Activated CD4-positive, alpha-beta memory T cell treated with anti-CD3 and anti-CD28 coated beads, Interleukin-2, amount 10 ng/mL, durations not matched to agents 7 days and 5 days (primary cell): ENCODE measurements at places on chromosomes 7 and 10.

GRCh38 chr10:5508161-5508604, 8.8 kb upstream of the CALML5 start:
- H3K27me3 ChIP-seq = peaks cover 7% of the 10 kb centered on the region
- no peaks in the 10 kb centered on the region for H3K36me3 ChIP-seq
- peaks cover 1% of the 10 kb centered on the region for H3K4me1 ChIP-seq
- no peak overlapping the region for H3K27ac ChIP-seq
- H3K4me3 ChIP-seq = no peak overlapping the region
- no peak for DNase-seq

DNA sequence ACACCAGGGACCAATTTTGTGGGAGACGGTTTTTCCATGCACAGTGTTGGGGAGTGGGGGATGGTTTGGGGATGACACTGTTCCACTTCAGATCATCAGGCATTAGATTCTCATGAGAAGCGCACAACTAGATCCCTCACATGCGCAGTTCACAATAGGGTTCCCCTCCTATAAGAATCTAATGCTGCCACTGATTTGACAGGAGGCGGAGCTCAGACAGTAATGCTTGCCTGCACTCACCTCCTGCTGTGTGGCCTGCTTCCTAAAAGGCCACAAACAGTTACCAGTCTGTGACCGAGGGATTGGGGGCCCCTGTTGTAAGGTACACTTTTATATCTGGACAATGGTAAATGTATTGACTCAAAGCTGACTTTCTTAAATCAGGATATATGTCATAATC, 45.6 kb upstream of the TRIL start:
- peaks cover 9% of the 10 kb centered on the region for H3K27me3 ChIP-seq
- H3K4me1 ChIP-seq = no peaks in the 10 kb centered on the region
- H3K27ac ChIP-seq = no peak overlapping the region
- no peak overlapping the region for H3K4me3 ChIP-seq
- no peak for DNase-seq

GRCh38 chr10:101354328-101355071, 535 bp downstream of the BTRC start:
- DNase-seq = peak; percentile 50
- peak overlapping the region; percentile 96 for H3K27ac ChIP-seq
- H3K4me1 ChIP-seq = peaks cover 26% of the 10 kb centered on the region
- peaks cover 13% of the 10 kb centered on the region for H3K27me3 ChIP-seq

GRCh38 chr7:28052933-28053332, 127.7 kb downstream of the JAZF1 start:
- no peaks in the 10 kb centered on the region for H3K27me3 ChIP-seq
- H3K4me1 ChIP-seq = no peaks in the 10 kb centered on the region
- DNase-seq = no peak
- no peak overlapping the region for H3K4me3 ChIP-seq

DNA sequence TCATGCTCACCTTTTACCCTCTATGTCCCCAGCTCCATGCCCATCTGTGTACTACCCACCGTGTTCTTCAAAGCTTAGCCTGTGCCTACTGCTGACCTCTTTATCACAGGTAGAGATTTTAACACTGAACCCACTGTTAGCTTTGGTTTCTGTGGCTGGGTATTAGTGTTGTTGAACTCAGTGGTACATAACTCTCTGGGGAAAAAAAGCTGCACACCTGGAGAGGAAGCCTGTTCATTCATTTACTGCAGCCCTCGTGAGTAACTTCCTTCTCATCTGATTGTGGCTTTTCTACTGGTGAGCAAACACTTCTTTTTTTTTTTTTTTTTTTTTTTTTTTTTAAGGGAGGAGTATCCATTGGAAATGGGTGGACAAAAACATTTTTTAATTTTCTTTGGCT, 326.3 kb downstream of the CCSER2 start:
- no peaks in the 10 kb centered on the region for H3K36me3 ChIP-seq
- no peak for DNase-seq
- peaks cover 9% of the 10 kb centered on the region for H3K27me3 ChIP-seq
- H3K4me1 ChIP-seq = peaks cover 6% of the 10 kb centered on the region
- no peak overlapping the region for H3K27ac ChIP-seq

GRCh38 chr7:112792441-112792840, 2.2 kb upstream of the TMEM168 start:
- DNase-seq = no peak
- H3K27ac ChIP-seq = no peak overlapping the region
- no peaks in the 10 kb centered on the region for H3K27me3 ChIP-seq
- peaks cover 10% of the 10 kb centered on the region for H3K36me3 ChIP-seq
- peaks cover 38% of the 10 kb centered on the region for H3K4me1 ChIP-seq

GRCh38 chr10:30719832-30720231, 90.3 kb upstream of the LYZL2 start:
- no peaks in the 10 kb centered on the region for H3K27me3 ChIP-seq
- H3K4me1 ChIP-seq = peaks cover 27% of the 10 kb centered on the region
- H3K27ac ChIP-seq = no peak overlapping the region
- no peak overlapping the region for H3K4me3 ChIP-seq

- H3K27me3 ChIP-seq = peaks cover 2% of the 10 kb centered on the region
- H3K4me1 ChIP-seq = peaks cover 9% of the 10 kb centered on the region
- no peak overlapping the region for H3K4me3 ChIP-seq
- no peak for DNase-seq
- no peak overlapping the region for H3K27ac ChIP-seq
Observed at GRCh38 chr7:143487566-143487965, 9.9 kb downstream of the TAS2R41 start.

DNA sequence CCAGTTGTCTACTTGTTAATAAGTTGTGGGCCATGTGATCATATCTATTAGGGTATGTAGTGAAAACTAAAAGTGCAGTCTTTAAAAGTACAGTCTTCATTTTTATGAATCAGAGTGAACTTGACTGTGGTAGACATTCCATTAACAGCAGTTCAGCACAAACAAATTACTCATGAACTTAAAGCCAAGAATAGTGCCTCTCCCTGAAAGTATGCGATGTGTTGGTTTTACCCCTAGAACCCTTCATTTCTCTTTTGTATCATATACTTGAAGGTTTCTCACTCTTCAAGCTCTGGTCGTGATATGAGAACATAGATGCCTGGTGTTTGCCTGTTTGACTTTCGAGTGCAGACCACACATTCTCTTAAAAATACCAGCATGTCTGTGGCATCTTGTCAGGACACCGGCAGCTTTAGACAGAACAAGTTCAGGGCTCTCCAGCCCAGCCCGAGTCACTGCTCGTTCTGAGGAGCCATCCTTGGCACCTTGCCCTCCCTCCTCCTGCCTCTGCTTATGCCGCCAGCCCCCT, 159.3 kb downstream of the LCOR start:
- H3K36me3 ChIP-seq = no peaks in the 10 kb centered on the region
- H3K27me3 ChIP-seq = no peaks in the 10 kb centered on the region
- no peak overlapping the region for H3K4me3 ChIP-seq

DNA sequence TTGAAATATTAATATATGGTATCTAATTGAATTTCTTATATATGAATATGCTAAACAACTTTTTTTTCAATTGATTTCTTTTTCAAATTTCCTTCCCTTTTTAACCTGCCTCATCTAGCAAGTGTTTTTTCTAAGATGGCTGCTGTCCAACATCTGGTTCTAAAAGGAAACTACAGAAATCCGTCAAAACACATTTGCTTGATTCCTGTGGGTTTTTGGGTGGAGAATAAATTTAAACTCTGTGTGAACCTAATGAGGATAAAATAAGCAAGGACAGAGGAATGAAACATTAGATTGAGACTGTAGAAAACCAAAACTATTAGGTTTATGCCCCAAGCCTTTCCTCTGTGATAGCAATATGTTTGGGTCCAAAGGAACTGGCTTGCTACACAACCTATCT, 75.5 kb upstream of the STARD3NL start:
- DNase-seq = no peak
- H3K27me3 ChIP-seq = peaks cover 31% of the 10 kb centered on the region
- H3K27ac ChIP-seq = no peak overlapping the region

GRCh38 chr7:16040346-16040745, 353.9 kb upstream of the MEOX2 start:
- no peaks in the 10 kb centered on the region for H3K36me3 ChIP-seq
- H3K27ac ChIP-seq = no peak overlapping the region
- H3K27me3 ChIP-seq = no peaks in the 10 kb centered on the region
- no peak overlapping the region for H3K4me3 ChIP-seq
- no peaks in the 10 kb centered on the region for H3K4me1 ChIP-seq
